ENCODE measurements at places on chromosomes 2 and 18.

- DNase-seq = no peak
Observed at GRCh38 chr2:216365518-216365917, 6.8 kb downstream of the MARCHF4 start.

GRCh38 chr2:181787310-181788048, 104.1 kb upstream of the ITPRID2 start:
- DNase-seq = no peak

DNA sequence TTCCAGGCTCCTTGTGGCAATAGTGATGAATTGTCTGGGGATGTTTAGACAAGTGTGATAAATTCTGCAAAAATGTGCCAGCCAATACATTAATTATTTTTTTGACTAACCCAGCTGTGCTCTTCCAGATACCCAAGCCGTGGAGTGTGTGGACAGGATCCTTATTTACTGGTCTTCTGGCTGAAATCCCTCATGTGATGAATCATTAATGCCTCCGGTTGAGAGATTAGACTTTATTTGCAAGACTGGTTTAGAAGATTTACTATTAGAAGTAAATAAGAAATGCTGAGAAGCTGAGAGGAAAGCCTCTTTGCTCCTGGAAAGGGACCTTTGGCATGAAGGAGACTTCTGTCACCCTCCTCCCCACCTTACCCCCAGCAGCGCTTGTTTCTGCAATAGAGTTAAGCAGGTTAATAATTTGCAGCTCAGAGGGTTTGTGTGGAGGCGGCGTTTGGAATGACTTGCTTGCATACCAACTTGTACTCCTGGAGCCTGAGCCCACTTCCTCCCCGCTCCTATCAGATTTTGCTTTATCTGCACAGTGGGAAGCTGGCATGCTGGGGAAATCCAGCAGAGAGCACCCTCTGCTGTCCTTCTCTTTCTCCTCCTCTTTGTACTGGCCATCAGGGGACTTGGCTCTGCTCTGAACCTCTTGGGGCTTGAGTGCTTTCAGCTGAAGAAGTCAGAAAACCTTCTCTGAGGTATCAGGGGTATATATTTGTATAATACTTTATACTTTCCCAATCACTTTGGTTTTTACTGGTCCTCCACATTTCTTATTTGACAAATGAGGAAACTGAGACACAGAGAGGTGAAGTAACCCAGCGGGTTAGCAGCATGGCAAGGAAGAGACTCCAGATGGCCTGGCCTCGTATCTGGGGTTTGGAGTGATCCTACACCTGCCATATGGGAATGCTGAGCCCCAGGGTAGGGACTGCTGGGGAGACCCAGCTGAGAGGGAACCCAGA, 16.3 kb downstream of the SLC3A1 start:
- peak; percentile 88 for DNase-seq

- DNase-seq = no peak
Observed at GRCh38 chr2:80303909-80304837, at the start of gene LRRTM1. Gene LRRTM1, minus strand, starts transcription at chr2:80304752. Its CDS starts 933 bp downstream, at chr2:80303819.

DNA sequence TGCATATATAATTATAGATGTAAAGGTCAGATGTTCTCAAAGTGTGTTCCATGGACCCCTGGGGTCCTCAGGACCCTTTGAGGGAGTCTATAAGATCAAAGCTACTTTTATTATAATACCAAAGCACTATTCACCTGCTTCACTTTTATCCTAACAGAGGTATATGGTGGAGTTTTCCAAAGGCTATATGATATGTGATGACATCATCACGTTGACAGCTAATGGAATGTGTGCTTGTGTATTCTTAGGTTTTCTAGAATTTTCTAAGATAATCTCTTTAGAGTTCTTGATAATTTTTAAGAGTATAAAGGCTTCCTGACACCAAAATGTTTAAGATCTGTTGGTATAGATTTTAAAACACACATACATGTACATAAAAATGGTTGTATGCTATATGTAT, 10.4 kb upstream of the ALK start:
- DNase-seq = no peak

GRCh38 chr2:41709702-41710599, 337.9 kb upstream of the PKDCC start:
- no peak for DNase-seq

GRCh38 chr18:77985526-77986281, 736.1 kb downstream of the GALR1 start:
- no peak for DNase-seq

- DNase-seq = no peak
Observed at GRCh38 chr2:8876628-8877027, 39.2 kb upstream of the KIDINS220 start.

DNA sequence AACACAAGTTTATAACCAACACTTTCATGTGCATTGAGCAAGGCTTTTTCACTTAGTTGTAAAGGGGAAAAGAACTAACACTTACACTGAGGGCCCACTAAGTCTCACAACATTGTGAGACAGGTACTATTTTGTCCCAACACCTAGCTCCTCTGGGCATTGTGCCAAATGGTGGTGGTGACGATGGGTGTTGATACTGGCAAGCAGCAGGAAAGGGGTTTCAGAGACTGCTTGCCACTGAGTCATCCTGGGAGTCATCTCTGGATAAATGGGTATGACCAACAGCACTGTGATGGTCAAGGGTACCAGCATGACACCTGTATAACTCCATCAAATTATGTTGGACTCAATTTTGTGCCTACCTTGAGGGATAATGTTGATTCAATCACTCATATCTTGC, 138.8 kb upstream of the ITGA6 start:
- no peak for DNase-seq
